ENCODE measurements at places on chromosomes 4 and X.

GRCh38 chr4:40822420-40823166, 72.8 kb downstream of the NSUN7 start:
- DNase-seq = no peak

DNA sequence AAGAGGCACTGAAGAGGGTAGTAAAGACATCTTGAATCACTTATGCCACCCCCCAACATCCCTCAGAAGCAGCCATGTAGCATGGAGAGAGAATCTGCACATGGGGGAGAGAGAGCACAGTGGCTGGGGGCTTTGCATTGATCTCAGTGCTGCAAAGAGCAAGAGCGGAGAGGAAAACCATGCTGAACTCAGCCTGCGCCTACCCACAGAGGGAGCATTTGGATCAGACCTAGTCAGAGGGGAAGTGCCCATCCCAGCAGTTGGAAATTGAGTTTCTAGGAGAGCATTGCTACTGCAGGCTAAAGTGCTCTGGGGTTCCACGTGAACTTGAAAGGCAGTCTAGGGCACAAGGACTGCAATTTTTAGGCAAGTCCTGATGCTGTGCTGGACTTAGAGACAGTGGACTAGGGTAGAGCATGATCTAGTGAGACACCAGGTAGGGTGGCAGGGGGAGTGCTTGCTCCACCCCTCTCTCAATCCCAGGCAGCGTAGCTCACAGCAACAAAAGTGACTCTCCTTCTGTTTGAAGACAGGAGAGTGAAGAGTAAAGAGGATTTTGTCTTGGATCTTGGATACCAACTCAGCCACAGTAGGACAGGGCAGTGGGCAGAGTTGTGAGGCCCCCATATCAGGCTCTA, 9.0 kb upstream of the PROM1 start:
- DNase-seq = no peak

DNA sequence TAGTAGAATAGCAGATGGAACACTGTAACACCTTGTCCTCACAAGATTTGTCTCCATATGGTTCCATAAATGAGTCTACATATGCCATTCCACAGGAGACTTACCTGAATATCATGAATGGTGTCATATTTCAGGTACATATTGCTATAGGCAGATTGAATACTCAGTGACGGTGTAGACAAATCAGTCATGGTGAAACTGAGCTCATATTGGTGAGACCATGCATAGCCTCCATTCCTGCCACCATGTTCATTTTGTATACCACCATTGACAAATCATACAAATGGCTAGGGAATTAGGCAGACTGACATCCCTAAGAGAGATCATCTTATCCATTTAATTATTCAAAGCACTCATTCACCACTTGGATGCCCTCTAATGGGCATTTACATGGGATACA, 38.0 kb upstream of the SPP1 start:
- DNase-seq = no peak

GRCh38 chr4:6527259-6527658, 47.7 kb upstream of the MAN2B2 start:
- no peak for DNase-seq

DNA sequence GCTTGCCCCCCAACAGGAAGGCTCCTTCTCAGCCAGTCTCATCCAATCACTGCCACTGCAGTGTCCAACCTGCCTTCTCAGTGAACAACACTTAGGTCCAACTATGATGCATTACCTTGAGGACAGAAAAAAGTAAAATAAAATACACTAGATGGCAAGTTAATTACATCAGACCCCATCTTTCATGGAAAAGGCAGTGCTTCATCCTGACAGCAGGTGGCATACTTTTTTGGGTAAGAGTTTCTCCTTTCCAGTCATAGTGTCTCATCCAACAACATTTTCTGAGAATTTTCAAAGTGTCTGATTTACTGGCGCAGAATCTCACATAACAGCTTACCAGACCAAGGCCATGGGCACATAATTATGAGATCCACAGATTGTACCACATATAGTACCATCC, 1742.8 kb downstream of the PCDH7 start:
- DNase-seq = no peak

Measured in pons (tissue), 1 donor.